ENCODE measurements at places on chromosomes 2 and 18.

DNA sequence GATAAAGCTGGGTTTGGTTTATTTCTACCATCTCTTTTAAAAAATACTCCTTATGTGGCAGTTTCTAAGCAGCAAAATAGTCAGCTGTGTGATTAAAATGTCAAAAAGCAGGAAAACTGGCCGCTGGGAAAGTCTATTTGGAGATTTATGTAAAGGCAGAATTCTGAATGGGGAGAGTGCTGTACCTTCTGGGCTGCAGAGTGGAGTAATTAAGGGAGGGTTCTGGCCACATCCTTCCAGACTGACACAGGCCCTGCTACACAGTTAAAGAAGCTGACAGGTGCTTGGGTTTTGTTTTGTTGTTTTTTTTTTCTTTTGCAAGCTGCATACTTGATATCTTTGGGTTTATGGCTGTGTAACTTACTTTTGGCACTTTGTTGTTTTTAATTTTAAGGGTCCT is 157.2 kb downstream of the WDSUB1 start:
- DNase-seq, result no peak

GRCh38 chr2:238816291-238816690 is 31.6 kb upstream of the TWIST2 start:
- DNase-seq, result no peak

GRCh38 chr18:37246779-37247340 is 318.7 kb downstream of the CELF4 start:
- DNase-seq, result no peak

- DNase-seq, result no peak
Observed at GRCh38 chr2:100286318-100286717, 36.0 kb downstream of the LONRF2 start.

DNA sequence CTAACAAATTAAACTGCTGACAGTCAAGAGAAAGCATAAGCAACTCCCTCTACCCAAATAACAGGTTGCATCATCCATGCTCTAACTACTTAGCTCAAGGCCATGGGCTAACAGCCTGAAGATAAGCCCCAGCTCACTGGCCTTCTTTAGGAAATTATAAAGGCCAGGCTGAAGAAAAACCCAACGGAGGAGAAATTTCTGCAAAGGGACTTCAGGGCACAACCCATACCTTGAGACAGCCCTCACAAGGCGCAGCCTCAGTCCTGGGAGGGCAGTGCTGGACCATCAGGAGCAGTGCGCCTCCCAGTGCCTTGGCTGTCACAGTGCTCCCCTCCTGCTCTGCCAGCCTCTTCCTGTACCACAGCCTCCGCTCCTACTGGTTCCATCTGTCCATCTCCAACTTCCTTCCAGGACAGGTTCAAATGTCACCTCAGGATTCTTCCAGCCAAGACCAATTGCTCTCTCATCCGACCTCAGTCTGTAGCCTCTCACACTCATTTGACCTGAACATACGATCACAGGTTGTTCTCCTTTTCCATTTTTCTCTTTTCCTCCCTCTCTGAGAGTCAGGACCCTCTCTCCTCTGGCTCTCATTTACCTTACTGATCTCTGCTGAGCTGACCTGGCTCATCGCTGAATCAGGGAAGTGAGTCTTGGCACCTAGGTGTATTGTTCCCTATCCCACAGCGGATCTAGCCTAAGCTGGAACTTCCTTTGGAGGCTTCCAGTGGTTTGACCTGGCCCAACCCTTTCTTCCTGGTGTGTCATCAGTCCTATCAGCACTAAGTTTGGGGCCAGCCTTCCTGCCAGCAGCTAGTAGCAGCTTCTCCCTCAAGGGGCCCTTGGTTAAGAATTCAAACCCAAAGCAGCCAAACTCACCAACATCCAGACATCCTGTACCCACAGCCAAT is 1.9 kb downstream of the MCFD2 start:
- no peak for DNase-seq

GRCh38 chr2:96737831-96738230 is 2.0 kb downstream of the LMAN2L start:
- DNase-seq, result peak; percentile 53

- no peak for DNase-seq
Observed at GRCh38 chr2:199975273-199975895, 20.0 kb downstream of the MAIP1 start.

DNA sequence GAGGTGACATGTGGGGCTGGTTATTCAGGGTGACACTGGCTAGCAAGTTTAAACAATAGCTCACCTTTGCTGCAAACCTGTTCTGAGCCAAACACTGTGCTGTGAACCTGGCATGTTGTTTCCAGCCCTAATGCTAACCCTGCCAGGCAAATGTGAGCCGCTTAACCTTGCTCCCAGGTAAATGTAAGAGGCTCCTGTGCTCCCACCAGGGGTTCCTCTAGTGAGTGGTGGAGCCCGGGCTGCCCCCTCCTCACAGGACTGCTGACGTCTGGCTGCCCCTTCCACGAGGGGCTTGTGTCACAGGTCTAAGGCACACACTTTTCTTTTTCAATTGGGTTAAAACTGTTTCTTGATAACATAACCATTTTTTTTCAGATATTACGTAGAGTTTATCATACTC is 223.7 kb downstream of the DCDC2C start:
- DNase-seq, result no peak

GRCh38 chr18:9866627-9867026 is 19.1 kb upstream of the TXNDC2 start:
- no peak for DNase-seq

- no peak for DNase-seq
Observed at GRCh38 chr2:166831930-166832329, 56.4 kb upstream of the XIRP2 start.

- DNase-seq, result no peak
Observed at GRCh38 chr2:11410101-11410500, 55.9 kb downstream of the E2F6 start.

GRCh38 chr2:196322973-196323810 is 151.8 kb upstream of the STK17B start:
- DNase-seq, result no peak

DNA sequence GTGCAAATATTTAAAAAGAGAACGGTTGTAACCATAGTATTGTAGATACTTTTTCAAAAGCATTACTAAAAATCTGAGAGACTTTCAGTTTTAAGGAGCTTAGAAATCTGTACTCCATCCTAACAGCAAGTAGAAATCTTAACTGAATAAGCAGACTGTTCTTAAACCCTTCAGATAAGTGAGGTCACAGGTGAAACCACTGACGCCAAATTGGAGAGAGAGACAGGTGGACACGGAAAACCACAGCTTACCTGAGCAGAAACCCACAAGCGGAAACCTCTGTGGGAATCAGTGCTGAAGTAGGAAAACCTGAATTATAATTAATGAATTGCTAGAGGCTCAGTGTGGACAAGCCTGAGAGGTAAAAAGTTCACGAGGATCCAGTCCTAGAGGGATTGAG is 959.4 kb upstream of the CELF4 start:
- DNase-seq, result no peak

GRCh38 chr2:172753610-172754009 is 18.0 kb downstream of the RAPGEF4 start:
- no peak for DNase-seq

GRCh38 chr2:142834021-142834420 is 43.4 kb upstream of the KYNU start:
- DNase-seq, result no peak

GRCh38 chr2:14355102-14355501 is 277.4 kb upstream of the LRATD1 start:
- no peak for DNase-seq

- DNase-seq, result no peak
Observed at GRCh38 chr2:66362701-66363100, 72.2 kb upstream of the MEIS1 start.

DNA sequence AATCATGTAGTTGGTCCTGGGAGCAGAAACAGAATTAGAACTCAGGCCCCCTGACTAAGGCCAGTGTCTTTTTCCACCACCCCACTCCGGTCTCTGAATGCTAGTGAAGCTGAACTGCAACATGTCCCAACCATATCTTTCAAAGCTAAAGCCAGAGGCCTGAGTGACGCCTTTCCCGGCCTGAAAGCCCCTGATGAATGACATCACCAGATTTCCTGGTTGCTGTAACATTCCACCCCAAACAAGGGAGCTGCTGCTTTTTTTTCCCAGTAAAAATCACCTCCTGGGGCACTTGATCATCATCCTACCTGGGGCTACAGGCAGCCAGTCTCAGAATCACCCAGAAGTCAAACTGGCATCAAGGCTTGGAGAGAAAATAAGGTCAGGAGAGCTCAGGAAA is 162.7 kb downstream of the ARL4C start:
- DNase-seq, result no peak

DNA sequence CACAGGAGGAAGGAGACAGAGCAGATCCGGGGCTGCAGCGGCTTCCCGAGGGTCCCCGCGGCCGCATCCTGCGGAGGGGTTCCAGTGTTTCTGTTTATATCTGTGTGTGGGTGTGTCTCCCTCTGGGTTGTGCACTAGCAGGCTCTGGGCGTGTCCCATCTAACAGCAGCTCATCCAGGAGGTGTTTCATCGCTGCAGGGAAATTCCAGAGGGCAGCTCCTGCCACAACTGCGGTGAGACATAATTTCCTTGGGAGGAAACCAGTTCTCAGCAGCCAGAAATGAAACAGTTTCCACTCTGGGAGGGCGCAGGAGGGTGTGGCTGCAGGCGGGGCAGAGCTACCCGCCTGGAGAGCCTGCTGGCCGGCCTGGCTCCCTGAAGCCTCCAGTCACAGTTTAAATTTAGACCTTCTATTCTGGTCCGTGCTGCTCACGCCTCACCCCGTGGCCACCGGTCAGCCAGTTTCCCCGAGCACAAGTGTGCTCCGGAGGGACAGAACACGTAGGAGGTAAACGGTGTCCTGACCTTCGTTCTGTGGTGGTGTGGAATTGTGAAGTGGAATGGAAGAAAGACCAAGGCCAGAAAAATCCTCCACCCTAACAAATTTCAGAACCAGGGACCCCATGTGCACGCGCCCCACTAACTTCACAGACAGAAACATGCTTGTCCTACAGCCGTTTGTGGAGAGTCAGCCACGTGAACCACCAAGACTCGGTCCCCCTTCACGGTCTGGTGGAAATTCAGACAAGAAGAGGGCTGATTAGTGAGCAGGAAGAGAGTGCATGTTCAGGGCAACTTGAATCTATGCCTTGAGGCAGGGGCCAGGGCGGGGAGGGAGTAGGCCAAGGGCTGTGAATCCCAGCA is 50.2 kb downstream of the TEX44 start:
- DNase-seq, result peak; percentile 65

DNA sequence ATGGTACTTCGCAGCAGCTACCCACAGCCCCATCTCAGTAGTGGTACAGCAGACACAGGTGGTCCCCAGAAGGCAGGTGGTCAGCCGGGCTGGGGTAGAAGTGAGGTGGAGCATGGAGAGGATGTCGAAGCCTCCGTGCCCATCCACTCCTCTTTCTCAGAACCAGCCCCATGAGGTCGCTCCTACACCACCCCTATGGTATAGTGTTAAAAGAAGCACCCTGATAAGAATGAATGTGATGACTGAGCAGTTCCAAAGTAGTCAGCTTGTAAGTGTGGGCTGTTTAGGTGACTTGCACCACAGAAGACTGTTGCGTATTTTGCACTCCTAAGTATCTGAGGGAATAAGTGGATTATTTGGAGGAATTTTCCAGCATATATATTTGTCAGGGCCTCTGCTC is 111.3 kb downstream of the WDSUB1 start:
- peak; percentile 11 for DNase-seq

- no peak for DNase-seq
Observed at GRCh38 chr18:12333506-12334290, 25.7 kb downstream of the TUBB6 start.
